Fibroblast of villous mesenchyme (primary cell): ENCODE measurements at places on chromosomes 2 and 18.
A peak's percentile ranks its signal among the peaks of the same experiment; 100 is the strongest.

- DNase-seq = no peak
Measured at GRCh38 chr2:109340381-109340780, 211.4 kb downstream of the SH3RF3 start.

DNA sequence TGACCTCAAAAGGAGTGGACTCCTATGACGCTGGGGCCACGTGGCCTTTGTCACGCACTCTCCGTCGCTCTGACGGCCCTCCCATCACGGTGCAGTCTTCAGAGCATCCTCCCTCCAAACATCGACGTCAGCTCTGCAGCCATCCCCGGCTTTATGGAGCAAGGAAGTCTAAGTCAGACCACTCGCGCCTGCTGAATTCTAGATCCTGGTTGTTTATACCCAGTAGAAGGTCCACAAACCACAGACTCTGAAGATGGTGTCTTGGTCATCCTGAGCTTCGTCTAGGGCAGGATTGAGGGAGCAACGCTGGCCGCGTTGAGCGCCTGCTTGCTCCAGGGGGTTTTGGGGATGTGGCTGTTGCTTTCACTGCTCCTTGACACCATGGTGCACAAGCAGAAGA, 228.0 kb upstream of the SALL3 start:
- DNase-seq = no peak

GRCh38 chr18:8719192-8719591, 13.8 kb downstream of the MTCL1 start:
- DNase-seq = peak; percentile 37

DNA sequence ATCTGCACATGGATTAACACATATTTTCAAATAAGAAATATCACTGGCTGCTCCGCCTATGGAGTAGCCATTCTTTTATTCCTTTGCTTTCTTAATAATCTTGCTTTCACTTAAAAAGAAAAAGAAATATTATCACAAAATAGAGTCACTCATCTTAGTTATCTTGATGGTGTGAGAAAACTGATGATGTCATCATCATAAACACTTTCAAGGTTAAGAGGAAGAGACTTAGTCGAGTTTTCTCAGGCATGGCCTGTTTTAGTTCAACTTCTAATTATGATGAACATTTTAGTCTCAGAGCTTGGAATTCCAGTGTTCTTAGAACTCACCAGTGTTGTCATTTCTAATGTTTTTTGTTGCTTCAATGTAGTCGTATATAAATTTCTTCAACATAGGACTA, 506.1 kb downstream of the PTPRM start:
- peak; percentile 21 for DNase-seq
